Cortex of kidney (tissue), 1 donor: ENCODE measurements at places on chromosomes 3 and 15.

DNA sequence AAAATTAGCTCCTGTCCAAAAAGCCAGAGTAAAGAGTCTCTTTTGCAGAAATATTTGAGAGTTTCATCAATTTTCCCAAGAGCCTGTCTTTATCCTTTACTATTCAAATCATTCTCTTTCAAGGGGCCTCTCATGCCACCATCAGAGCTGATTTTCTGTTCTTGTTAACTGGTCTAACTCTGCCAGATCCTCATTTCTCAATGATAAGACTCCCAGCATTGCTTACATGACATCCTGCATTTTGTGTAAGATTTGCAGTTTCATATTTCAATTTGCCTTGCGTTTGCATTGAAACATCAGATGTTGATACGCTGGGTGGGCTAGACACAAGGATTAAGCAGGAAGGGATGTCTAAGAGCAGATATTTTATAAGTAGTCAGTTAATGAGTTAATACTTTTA lies 228.7 kb downstream of the TBL1XR1 start:
- DNase-seq, result no peak

DNA sequence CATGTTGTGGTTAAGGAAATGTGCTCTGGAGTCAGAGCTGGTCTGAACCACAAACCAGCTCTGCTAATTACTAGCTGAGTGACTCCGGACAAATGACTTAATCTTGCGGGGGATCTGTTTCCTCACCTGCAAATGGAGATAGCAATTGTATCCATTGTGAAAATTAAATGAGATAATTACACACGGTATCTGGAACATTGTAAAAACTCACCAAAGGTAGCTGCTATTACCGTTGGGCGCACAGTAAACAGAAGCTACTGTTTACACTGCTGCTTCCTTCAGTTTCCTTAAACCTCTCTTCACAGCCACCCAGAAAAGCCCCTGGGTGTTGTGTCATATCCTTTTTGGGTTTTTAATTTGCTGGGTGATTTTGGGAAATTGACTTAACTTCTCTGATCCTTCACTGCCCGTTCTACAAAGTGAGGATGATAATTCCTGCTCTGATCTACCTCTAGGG lies 107.8 kb downstream of the MEGF11 start:
- DNase-seq, result no peak

- DNase-seq, result no peak
Measured at GRCh38 chr3:141460097-141460704, 26.6 kb upstream of the RASA2 start.

DNA sequence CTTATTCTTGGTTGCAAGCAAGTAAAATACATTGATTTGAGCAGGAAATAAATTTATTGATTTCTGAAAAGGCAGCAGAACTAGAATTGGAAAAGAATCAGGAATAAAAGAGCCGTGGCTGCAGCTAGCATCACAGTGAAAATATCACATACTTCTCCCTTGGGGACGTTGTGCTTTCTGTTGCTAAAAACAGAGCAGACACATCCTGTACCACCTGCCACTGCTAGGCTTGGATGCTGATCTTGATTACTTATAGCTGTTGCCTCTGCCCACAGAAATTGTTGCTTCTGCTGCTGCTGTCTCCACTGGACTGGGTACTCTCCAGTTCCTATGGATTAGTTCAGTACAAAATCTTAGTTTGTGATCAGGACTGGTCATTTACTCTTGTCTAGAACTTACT lies 283.8 kb downstream of the C3orf38 start:
- DNase-seq, result no peak

DNA sequence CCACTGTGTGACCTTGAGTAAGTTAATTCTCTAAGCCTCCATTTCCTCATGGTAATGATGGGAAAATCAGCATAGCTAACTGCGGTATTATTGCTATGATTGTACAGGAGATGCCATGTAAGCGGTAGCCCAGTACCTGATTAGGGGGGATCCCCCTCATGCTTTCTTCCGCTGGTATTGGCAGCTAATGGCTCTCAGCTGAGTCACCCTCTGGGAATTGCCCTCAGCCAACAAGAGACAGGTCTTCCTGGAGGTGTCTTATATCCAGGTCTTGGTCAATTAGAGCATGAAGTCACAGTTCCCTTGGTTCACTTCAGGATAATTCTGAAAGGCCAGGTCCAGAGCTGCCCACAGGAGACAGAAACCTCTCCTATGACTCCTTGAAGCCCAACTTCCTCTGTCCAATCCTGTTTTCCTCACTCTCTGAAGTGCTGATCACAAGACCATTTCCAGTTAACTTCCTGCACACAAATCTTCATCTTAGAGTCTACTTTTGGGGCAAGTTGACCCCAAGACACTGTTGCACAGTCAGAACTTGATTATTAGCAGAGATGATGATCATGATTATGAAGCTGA lies 724.7 kb upstream of the ZNF385D start:
- DNase-seq, result no peak

- DNase-seq, result no peak
Measured at GRCh38 chr3:48591886-48592518, 3.1 kb downstream of the COL7A1 start.

DNA sequence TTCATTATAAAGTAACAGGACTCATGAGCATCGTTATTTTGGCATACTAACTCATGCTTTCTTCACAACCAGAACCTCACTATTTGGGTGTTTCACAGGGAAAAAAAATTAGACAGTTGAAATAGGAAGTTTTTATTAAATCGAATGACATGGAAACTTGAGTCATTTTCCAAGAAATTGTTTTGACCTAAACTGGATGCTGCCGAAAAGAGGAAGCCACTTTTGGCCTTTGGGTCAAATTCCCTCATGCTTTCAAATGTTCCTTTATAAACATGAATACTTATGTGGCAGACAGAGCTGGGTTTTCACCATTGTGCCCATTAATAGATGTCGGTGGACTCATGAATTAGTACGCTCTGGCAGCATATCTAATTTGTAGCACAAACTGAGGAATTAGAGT lies 224.9 kb downstream of the MCTP2 start:
- no peak for DNase-seq

GRCh38 chr15:66564136-66565041 lies 1.4 kb downstream of the LCTL start:
- no peak for DNase-seq

DNA sequence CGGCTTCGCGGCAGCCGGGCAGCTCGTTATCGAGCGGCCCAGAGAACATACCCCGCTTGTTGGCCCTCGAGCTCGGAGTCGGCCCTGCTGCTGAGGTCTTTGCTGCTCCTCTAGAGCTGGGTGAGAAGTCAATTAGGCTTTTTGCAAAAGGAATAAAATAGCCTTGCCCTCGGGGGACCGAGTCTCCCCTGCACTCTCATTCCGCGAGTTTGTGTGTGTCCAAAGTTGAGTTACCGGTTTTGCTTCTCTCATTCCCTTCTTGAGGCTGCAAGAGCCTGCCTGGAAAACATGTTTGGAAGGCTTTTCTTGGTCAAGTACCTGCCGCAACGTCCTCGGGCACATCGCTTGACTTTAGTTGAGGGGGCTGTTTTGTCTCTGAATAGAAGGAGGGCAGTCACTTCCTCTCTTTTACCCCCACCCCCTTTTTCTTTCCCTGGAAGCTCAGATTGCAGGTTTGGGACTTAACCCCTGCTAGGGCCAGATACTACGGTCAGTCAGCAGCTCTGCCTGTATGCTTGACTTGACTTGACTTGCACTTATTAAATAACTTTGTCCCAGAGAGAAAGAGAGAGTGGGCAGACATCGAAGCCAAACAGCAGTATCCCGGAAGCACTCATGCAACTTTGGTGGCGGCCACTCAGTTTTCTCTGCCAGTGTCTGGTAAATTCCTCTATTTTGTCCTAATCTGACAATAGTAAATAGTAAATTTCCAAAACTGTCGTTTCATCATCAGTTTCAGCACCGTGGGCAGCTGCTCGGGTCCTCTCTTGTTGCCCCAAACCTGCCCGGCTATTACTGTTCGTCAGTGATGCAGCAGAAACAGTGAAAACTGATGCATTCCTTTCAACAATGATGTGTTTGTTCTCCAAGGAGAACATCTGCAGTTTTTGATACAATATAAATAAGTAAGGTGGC lies 609 bp downstream of the RNF13 start:
- DNase-seq, result no peak

DNA sequence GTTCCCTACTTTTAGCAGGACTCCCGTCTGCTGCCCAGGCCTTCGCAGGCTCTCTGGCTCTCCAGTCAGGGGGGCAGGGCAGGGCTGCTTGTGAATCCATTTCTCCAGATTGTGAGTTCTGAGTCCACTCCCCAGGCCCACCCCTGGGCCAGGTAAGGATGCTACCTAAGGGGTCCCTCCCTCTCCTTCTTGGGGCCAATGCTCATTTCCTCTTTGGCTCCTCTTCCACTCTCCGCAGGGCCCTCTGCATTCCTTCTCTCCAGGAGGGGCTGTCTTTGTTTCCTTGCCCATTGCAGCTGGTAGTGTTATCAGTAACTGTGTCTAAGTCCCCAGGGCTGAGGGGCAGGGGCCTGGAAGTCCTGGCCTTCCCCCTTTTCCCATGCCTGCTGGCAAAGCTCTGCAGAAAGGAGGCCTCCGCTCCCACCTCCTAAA lies 13.0 kb upstream of the CACNA2D2 start:
- DNase-seq, result no peak

DNA sequence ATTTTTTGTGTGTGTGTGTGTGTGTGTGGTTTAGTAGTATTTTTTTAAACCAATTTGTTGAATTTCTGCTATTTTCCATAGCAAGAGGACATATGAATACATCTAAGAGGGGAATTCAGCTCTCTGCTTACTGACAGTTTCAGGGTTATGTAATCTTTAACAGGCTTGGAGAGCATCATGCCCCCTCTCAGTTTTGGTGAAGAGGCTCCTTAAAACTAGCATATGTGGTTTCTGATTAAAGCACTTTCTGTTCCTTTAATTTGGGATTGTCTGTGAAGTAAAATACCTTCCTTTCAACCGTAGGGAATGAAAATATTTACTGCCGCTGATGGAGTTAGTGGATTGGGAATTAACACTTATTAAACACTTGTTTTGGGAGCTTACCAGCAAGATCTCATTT lies 19.4 kb upstream of the NFKBIZ start:
- DNase-seq, result no peak

GRCh38 chr3:114451051-114451451 lies 157.2 kb downstream of the TIGIT start:
- no peak for DNase-seq

GRCh38 chr3:52721002-52721729 lies 15.3 kb downstream of the SPCS1 start:
- no peak for DNase-seq

GRCh38 chr15:76169018-76169417 lies 109.2 kb downstream of the TMEM266 start:
- DNase-seq, result no peak

DNA sequence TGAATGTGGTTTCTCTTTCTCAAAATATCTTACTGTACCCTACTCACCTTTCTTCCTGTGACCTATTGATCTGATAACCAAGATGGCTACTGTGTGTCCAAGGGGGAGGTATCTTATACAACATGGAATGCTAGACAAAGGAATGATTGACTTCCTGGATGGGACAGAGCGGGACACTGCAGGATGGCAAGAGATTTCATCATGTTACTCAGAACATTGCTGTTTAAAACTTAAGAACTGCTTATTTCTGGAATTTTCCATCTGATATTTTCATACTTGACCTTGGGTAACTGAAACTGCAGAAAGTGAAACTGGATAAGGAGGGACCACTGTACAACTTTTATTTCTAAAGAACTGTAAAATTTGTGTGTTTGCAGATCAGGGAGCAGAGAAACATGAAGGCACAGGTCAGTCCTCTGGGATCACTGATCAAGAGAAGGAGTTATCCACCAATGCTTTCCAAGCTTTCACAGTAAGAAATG lies 18.5 kb downstream of the CNOT10 start:
- no peak for DNase-seq

DNA sequence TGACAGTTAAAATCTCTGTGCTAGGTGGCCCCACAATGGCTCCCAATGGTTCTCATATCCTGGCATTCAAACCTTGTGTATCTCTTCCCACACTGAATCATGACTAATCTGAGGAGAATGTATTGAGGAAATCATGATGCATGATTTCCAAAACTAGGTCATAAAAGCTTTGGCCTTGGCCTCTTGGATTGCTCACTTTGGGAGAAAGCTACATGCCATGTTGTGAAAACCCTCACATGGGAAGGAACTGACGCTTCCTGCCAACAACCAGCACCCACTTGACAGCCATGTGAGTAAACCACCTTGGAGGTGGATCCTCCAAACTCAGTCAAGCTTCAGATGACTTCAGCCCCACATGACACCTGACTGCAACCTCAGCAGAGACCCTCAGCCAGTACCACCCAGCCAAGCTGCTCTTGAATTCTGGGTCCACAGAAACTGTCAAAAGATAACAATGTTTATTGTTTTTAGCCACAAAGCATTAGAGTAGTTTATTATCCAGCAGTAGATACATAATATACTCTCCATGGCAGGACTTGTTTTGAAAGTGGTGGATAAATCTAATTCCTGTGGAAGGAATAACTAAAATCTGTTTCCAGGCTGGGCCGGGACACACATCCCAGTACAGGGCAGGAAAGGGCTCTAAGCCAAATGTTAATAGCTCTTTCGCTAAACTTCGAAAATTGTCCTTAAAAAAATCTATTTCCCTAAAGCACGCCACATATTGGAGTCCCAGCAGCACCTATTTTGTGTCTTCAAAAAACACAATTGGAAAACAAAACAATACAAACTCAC lies 1.0 kb upstream of the ZNF620 start:
- DNase-seq, result no peak

GRCh38 chr15:31302029-31302657 lies 24.5 kb upstream of the KLF13 start:
- no peak for DNase-seq

DNA sequence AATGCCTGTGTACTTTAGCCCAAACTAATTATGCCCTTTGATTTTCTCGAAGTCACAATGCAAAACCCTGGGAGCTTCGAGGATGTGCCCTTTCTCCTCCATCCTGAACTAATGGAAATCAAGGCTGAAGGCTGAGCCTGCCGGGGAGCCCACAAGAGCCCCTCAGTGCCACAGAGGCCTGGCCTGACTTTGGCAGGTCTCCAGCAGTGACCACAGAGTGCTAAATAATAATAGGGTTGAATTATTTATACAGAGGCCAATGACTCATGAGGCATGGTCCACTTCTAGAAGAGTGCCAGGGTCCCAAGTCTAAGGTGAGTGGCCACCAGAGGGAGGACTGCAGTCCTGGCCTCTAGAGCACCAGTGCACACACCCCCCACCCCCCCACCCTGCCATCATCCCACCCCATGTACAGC lies 19.1 kb upstream of the GLCE start:
- no peak for DNase-seq

GRCh38 chr3:113697500-113698090 lies 1.2 kb upstream of the USF3 start:
- DNase-seq, result no peak

- DNase-seq, result no peak
Measured at GRCh38 chr15:39102431-39102830, 478.4 kb upstream of the THBS1 start.

- DNase-seq, result no peak
Measured at GRCh38 chr3:77795013-77795412, 755.1 kb downstream of the ROBO2 start.

- no peak for DNase-seq
Measured at GRCh38 chr3:35723480-35724097, 84.3 kb downstream of the ARPP21 start.
